ENCODE measurements at places on chromosomes 5 and 9.

DNA sequence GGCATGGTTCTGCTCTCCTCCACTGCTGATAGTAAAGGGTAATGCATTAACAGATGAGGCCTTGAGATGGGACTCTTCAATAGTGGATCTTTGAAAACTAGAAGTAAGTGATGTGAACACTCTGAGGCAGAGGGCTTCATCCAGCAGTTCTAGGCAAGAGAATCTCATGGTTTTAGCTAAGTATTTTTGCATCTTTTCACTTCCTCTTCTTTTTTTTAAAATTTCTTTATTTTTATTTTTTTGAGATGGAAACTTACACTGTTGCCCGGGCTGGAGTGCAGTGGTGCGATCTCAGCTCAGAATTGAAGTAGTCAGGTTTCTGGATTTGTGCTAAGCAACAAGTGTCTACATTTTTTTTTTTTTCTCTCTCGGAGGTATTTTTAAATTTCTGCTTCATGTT is 101.9 kb downstream of the MTRR start:
- no peak for DNase-seq

DNA sequence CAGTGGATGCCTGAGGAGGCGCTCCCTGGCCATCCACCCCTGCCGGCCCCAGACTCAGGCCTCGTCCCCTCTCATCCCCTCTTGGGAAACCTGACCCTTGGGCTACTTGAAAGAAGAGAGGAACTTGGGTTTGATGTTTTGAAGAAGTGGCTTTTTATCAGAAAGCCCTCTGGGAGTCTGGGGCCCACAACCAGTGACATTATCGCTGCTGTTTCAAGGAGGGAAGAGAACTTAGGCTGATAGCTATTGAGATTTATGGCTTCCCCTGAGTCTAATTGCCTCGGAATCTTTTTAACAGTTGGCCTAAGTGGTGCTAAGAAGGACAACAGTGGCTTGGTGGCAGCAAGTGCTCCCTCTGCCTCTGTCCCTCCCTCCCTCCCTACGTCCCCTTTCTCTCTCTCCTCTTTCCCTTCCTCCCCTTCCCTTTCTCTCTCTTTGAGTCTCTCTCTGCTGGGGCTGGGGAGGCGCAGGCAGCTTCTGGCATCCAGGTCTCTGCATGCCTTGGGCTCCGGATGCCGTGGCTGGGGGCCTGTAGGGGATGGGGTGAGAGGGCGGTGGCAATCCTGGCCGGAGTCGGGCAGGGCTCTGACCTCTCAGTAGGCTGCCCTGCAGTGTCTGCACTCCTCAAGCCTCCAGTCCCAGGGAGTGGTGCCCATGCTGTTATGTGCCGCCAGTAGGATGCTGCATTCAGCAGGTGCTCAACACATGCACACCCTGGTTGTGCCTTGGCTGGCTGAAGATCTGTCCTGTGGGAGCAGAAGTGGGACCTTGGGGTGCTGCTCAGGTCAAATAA is 49.6 kb upstream of the RXRA start:
- DNase-seq, result peak; percentile 26

GRCh38 chr5:76691467-76692273 is 24.3 kb upstream of the F2R start:
- no peak for DNase-seq

DNA sequence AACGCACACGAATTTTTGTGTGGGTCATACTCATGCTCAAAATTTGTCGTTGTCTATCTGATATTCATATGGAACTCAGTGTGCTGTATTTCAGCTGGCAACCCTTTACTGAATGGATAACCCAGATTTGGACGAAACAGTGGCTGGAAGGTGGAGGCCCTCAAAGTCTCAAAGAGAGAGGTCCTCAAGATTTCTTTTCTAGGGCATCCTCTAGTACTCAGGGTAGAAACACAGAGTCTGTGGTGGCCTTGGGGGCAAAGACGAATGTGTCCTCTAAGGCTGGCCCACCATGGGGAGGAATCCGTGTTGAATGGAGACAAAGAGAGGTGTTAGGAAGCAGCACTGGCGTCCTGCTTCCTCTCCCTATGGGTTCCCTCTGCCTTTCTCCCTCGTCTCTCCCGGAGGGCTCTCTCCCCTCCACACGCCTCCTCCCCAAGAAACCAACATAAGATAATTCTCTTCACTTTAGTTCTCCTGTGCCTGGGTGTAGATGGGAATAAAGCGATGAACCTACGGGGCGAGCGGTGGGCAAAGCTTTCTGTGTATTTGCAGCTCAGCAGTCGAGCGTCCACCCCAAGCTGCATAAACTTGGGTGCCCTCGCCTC is 333.7 kb downstream of the CWC27 start:
- no peak for DNase-seq
